Hindlimb muscle (tissue), 1 donor: ENCODE measurements at places on chromosomes 13 and 19. TPM values are rescaled to one million over a fixed set of nuclear protein-coding genes. Genes with fewer than 3 reads are reported as not detected.

Gene CCNE1
- polyA plus RNA-seq = 21.8 TPM

Gene IRGC
- polyA plus RNA-seq = not detected

- DNase-seq = no peak
Observed at GRCh38 chr19:55111238-55111831, 6.1 kb downstream of the PPP1R12C start.

DNA sequence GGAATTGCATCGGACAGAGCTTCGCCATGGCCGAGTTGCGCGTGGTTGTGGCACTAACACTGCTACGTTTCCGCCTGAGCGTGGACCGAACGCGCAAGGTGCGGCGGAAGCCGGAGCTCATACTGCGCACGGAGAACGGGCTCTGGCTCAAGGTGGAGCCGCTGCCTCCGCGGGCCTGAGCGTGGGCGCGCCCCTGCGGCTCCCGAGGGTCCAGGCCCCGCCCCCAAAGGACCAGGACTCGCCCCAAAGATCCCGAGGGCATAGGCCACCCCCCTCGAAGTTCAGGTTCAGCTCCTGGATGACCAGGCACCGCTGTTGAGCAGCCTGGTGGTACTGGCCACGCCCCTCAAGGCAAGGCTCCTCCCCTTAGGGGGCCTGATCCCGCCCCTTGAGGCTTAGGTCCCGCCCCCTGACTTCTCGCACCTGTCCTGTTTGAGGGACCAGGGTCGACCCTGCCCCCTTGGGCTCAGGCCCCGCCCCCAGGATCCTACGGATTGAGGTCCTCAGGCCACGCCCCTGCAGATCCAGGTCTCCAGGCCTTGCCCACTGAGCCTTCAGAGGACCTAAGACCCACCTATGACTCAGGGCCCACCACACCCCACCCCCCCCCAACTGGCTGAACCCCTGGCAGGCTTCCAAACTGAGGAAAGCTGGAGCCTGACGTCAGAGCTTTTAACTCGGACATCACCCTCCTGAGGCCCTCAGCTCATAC lies 43.1 kb downstream of the CYP4F22 start:
- no peak for DNase-seq

- no peak for DNase-seq
Observed at GRCh38 chr19:7602240-7602934, 6.7 kb downstream of the CAMSAP3 start.

DNA sequence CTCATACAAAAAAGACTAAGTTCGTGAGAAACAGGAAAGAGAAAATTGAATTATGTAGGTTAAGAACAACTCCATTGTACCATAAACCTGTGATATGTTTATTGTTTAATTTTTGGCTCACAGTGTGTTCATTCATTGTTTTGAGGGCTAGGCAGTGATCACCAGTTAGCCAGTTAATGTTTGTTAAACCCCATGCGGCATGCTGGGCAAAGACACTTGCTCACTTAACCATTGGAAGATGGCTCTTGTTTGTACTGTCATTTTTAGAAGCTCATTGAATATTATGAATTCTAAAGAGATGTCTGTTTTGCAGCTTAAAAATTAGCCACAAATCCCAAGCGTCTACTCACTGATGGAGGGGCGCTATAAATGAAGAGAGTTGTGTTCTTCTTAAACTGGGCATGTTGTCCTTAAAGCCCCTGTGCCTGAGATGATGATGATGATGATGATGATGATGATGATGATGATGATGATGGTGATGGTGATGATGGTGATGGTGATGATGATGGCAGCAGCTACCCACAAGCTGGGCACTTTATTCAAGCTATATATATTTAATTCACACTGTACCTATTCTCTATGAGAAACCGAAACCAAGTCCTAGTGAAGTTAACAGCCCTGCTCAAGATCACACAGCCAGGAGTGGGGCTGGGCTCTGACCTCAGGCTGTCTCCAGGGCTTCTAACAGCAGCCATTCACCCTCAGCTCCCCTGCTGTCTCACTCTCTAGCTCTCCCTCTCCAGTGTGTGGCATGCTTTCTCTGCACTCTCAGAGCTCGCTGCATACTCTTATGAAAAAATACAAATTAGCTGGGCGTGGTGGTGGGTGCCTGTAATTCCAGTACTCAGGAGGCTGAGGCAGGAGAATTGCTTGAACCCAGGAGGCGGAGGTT lies 169.1 kb downstream of the SHISA2 start:
- no peak for DNase-seq

DNA sequence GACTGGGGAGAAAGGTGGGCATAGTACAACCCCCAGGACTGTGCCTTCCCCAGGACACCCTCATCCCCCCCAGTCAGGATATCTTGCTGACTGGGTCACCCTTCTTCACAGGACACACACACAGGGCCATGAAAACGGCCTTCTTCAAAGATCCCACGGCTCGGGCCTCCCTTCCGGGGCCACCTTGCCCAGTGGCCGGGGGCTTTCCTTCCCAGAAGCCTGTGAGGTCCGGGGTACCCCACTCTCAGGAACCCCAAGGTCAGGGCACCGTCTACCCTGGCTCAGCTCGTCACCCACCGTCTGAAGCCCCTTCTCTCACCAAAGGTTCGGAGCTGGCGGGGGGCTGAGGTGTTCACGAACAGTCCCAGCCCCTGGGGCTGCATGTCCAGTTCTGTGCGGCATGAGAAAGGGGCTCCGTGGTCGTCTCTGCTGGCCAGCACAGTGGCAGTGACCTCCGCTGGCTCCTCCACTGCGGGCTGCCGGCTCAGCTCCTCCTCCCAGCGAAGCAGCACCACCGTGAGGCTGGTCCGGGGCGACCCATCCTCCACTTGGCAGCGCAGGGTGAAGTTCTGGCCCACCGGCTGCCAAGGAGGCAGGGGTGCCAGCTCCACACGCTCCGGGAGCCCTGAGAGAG lies 2.1 kb upstream of the RAVER1 start:
- DNase-seq = no peak
